ENCODE measurements at places on chromosomes 4 and X.

DNA sequence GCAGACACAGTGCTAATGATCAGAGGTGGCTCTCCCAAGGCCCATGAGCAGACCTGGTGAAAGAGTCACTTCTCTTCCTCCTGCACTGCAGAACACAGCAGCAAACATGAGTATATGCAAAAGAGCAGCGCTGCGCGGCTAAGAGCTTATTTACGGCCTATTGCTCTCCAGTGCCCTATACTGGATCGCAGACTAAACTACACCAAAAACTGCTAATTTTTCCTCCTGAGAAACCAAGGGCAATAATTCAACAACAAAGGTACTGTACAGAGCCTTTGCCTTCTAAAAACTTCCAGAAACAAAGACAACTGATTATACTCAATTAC is 702.5 kb downstream of the ARAP2 start:
- no peak for DNase-seq

DNA sequence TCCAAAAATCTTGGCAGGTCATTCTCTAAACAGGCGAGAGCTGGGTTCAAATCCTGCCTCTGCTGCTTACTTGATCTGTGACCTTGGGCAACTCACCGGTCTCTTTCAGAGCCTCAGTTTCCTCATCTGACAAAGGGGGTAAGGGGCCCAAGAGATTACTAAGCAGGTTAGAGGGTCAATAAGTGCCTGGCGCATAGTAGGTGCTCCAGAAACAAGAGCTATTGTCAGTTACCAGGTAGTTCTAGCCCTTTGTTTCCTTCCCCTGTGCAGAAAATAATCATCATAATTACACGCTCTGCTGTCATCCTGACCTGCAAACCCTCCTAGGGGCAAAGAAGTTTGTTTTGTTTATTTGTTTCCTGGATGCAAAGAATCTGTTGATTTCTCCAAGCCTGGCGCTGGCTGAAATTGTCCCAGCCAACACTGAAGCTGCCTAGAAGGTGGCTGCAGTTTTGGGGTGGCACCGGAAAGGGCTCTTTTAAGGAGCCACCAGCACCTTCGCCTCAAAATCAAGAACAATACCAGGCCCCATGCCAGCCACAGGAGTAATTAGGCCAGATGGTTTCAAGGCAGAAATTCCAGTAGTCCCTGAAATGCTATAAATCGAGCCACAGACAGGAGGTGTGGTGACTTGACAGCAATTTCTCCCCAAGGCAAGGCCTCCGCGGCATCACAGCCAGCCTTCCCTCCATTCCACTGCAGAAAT is 10.2 kb upstream of the KIAA0232 start:
- no peak for DNase-seq

GRCh38 chr4:92864096-92864495 is 560.3 kb downstream of the GRID2 start:
- no peak for DNase-seq

GRCh38 chr4:174859904-174860303 is 30.9 kb upstream of the GLRA3 start:
- DNase-seq: no peak

- DNase-seq: no peak
Observed at GRCh38 chrX:2521927-2522386, 21.2 kb upstream of the DHRSX start.

GRCh38 chrX:27163236-27163635 is 299.9 kb downstream of the PPP4R3C start:
- DNase-seq: no peak

- DNase-seq: no peak
Observed at GRCh38 chr4:79492148-79492547, 84.1 kb upstream of the GK2 start.

DNA sequence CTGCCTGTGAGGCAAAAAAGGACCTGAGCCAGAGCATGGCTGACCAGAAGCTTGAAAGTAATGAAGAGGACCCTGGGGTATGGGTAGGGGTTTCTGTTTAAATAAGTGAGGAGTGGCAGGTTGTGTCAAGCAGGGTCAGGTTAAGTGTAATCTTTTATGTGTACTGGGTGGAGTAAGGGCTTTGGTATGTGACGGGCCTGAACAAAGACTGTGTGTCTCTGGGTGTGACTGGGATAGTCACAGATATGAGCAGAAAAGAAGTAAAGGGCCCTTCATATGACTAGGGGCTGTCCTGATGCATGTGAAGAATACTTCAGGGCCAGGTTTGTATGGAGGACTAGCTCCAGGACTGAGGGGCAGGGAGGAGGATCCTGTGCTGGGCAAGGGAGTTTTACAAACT is 82.4 kb downstream of the ITIH6 start:
- no peak for DNase-seq

DNA sequence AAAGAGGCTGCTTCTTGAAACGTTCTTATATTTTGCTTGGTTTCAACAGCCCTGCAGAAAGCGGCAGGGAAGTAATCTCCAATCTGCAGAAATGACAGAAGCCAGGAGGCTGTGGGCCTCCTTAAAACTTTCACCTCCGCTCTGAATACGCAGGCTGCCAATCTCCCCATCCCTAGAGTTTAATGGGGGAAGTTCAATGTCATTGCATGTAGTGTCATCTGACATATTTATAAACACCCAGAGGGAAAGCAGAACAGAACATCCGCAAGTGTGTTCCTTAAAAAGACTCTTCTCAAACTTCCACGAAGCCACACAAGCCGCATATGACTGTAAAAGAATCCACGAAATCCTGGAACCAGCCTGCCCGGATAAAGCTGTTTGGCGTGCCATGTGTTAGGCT is 148.8 kb upstream of the TBL1X start:
- DNase-seq: no peak

DNA sequence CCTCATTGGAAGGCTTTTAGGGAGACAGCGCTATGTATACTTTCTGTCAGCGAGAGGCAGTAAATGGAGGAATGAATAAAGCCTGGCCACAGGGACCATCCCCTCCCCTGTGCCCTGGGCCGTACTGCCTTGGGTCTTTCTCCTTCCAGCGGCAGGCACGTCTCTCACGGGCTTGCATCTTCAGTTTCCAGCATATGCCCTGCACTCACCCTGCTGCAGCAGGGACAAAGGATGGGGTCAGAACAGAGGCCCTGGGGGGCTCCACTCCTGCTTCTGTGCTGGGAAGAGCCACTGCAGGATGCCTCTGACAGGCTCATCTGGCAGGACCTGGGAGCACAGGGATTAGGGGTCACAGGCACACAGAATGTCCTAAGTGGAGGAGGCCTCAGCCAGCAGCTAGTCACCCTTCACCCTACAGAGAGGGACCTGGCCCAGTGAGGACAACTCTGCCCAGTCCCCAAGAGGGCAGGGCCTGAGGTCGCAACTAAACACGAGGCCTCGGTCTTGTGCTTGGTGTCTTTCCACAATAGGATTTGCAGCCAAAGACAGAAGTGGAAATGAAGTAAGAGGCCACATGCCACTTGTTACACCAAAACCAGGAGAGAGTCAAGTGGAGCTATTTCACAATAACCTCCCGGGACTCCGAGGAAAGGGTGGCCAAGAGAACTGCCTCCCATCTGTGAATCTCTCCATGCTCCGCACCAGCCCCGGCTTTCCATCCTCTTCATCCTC is 150.8 kb downstream of the AFAP1 start:
- no peak for DNase-seq

- DNase-seq: no peak
Observed at GRCh38 chrX:33589316-33589715, 378.0 kb upstream of the DMD start.

DNA sequence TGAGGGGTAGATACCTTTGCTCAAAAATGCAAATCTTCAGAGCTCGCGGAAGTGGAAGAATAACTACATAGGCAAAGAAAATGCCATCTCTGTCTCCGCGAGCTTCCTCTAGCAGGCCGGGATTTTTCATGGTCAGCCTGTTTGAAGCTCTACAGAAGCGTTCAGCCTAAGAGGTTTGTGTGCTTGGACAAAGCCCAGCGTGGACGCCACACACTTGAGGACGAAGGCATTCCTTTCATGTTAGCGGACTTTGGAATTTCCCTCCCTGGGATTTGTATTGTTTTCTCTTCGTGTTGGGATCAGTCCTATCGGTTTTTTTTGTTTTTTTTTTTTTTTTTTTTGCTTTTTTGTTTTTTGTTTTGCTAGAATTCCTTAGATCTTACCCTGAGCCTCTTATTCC is 53.7 kb downstream of the SMIM31 start:
- DNase-seq: no peak

GRCh38 chr4:79958466-79959264 is 114.4 kb downstream of the ANTXR2 start:
- DNase-seq: no peak

DNA sequence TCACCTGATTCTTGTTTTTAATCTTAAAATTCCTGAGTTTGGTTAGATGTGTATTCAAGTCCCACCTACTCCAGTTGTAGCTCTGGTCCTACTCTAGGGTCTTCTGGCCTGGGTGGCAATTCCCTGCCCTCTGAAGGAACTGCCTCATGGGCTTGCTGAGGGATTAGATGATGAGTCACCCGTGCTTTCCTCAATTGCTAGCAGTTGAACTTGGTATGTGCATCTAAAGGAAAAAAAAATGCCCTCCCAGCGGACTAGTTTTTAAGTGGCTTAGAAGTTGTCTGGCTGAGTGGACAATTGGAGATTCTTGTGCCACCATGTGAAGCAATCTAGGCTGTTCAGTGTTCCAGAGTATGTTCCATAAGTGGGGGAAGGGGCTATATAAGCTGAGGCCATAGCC is 127.0 kb downstream of the CCNG2 start:
- DNase-seq: no peak

DNA sequence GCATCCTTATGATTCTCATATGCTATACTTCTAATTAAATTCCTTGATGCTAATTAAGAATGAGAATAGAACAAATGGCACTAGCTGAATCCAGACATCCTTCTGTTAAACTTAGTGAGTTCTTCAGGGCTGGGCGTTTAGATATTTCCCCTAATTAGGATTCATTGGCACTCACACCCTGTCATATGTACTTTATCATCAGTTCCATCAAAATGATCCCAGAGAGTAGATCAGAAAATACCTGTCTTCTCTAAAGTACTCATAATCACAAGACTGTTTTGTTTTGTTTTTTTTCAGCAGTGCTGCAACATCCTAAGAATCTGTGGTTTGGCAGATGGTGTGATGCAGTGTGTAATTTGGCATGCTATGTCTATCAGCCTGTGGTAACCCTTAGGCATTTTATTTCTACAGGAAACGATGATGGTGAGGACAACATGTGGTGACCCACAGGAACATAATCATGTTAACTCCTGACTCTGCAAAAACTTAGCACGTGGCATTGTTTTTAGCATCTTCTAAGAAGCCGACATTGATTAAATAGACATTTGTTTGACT is 2528.4 kb downstream of the ARAP2 start:
- no peak for DNase-seq

GRCh38 chrX:153317996-153318722 is 3.4 kb downstream of the PNMA6F start:
- DNase-seq: no peak

DNA sequence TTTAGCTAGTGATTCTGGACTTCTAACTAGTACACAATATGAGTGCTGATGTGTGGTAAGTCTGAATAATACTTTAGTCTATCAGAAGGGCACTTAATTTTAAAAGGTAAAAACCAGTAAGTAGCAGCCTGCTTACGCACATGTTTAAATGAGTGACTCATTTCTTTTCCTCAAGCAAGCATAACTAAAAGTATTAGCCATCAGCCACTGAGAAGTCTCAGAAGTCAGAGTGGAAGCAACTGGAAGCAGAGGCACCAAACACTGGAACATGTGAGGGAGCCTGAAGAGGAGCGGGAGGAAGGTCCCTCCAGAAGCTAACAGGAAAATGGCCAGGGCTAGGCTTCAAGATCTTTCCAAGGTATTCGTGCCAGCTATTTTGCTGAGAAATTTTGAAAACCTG is 257.7 kb downstream of the RAPGEF2 start:
- DNase-seq: no peak

DNA sequence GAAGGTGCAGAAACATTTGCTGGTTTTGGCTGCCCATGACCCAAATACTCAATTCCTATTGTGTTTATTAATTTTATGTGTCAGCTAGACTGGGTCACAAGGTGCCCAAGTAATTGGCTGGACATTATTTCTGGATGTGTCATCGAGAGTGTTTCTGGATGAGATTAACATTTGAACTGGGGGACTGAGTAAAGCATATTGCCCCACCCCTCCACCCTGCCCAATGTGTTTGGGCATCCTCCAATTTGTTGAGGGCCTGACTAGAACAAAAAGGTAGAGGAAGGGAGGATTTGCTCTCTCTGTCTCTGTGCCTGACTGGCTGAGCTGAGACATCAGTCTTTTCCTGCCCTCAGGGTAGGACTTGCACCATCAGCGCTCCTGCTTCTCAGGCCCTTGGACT is 29.7 kb upstream of the LCORL start:
- DNase-seq: no peak

- DNase-seq: no peak
Observed at GRCh38 chr4:83618991-83619645, 83.2 kb downstream of the GPAT3 start.

GRCh38 chr4:108531461-108531860 is 88.9 kb upstream of the RPL34 start:
- DNase-seq: no peak

- DNase-seq: no peak
Observed at GRCh38 chr4:3241898-3242524, 6.9 kb upstream of the MSANTD1 start.

DNA sequence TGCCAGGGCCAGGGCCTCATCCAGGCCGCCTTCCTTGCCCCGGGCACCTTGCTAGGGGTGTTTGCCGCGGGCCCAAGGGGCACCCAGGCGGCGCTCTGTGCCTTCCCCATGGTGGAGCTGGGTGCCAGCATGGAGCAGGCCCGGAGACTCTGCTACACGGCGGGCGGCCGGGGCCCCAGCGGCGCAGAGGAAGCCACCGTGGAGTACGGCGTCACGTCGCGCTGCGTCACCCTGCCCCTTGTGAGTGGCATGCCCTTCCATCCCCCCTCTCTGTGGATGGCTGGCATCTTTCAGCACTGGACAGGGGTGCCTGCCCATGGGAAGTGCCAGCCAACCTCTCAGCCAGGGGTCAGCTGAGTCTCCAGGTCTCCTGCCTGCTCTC is 3.6 kb downstream of the PLXNB3 start:
- DNase-seq: no peak

DNA sequence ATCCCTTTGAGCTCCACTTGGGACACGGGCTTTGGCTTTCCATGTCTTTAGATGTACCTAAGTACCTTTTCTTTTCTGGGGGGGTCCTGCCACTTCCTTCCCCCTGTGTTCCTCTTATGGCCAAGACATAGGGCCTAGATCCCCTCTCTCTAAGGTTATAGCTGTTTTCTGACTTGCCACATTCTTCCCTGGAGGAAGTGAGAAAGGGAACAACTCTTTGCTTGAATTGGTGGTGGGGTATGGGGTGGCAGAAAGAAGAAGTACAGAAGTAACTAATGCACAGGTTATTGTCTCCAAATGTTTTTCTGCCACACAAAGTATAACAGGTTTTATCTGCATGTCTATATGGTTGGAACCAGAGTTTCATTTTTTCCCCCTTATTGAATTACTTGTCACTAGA is 29.7 kb upstream of the DIPK2B start:
- DNase-seq: no peak

DNA sequence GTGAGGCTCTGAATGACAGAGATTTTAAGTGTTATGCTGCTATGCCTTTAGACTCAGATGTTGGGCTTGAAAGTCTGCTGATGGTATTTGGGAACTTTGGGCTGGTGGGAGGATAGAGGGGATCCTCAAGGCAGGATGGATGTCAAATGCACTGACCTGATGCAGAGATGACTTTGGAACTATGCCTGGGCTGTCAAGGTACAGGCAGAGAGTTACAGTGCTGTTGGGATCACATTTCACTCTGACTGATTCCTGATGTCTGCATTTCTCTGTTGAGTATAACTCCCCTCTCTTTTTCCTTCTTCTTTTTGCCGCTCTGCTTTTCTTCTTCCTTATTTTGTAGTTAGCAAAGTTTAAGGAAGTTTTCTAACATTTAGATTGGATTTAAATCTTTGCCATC is 271.8 kb upstream of the ARX start:
- no peak for DNase-seq
